ENCODE measurements at places on chromosomes 7 and 10.

DNA sequence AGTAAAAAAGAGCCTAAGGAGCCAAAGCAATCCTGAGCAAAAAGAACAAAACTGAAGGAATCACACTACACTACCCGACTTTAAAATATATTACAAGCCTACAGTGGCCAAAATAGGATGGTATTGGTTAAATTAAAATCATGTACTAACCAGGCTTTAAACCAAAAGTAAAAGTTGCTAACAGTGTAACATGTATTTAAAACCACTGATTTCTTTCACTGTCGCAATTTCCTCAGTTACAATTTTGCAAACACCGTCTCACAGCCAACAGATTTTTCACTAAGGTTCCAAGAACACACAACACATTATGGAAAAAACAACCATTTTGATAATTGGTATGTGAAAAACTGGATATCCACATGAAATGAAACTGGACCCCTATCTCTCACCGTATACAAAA is 74.0 kb downstream of the JMJD1C start:
- peak overlapping the region; percentile 37 for H3K4me3 ChIP-seq
- H3K4me1 ChIP-seq: peaks cover 33% of the 10 kb centered on the region
- peaks cover 5% of the 10 kb centered on the region for H3K36me3 ChIP-seq
- no peak overlapping the region for H3K27ac ChIP-seq

- no peak overlapping the region for H3K4me3 ChIP-seq
- peak overlapping the region; percentile 5 for H3K27ac ChIP-seq
- no peak for DNase-seq
- peaks cover 9% of the 10 kb centered on the region for H3K36me3 ChIP-seq
These were observed 205.2 kb downstream of the SFMBT2 start for GRCh38 chr10:7205656-7206055.

- DNase-seq: no peak
- no peaks in the 10 kb centered on the region for H3K36me3 ChIP-seq
- H3K4me1 ChIP-seq: no peaks in the 10 kb centered on the region
- H3K27ac ChIP-seq: no peak overlapping the region
- peaks cover 25% of the 10 kb centered on the region for H3K27me3 ChIP-seq
These were observed 84.4 kb upstream of the SHH start for GRCh38 chr7:155896531-155897263.

- no peaks in the 10 kb centered on the region for H3K27me3 ChIP-seq
- H3K36me3 ChIP-seq: no peaks in the 10 kb centered on the region
- DNase-seq: no peak
- no peak overlapping the region for H3K27ac ChIP-seq
These were observed 226.4 kb downstream of the MAGI2 start for GRCh38 chr7:79227044-79227443.

GRCh38 chr7:51518646-51519045 is 202.0 kb upstream of the COBL start:
- DNase-seq: no peak
- H3K4me1 ChIP-seq: no peaks in the 10 kb centered on the region
- no peaks in the 10 kb centered on the region for H3K36me3 ChIP-seq
- no peak overlapping the region for H3K27ac ChIP-seq

- DNase-seq: no peak
- H3K27me3 ChIP-seq: peaks cover 21% of the 10 kb centered on the region
- H3K36me3 ChIP-seq: peaks cover 5% of the 10 kb centered on the region
- no peak overlapping the region for H3K27ac ChIP-seq
- no peak overlapping the region for H3K4me3 ChIP-seq
These were observed 79.1 kb downstream of the USP6NL start for GRCh38 chr10:11532306-11532705.

- H3K4me3 ChIP-seq: no peak overlapping the region
- H3K36me3 ChIP-seq: no peaks in the 10 kb centered on the region
- H3K4me1 ChIP-seq: no peaks in the 10 kb centered on the region
- H3K27me3 ChIP-seq: peaks cover 50% of the 10 kb centered on the region
These were observed 34.5 kb upstream of the LYZL1 start for GRCh38 chr10:29254123-29255046.

GRCh38 chr7:150381785-150382122 is 2.6 kb downstream of the ZNF775 start:
- H3K27ac ChIP-seq: no peak overlapping the region
- H3K4me1 ChIP-seq: peaks cover 22% of the 10 kb centered on the region
- DNase-seq: no peak
- H3K27me3 ChIP-seq: no peaks in the 10 kb centered on the region
- H3K36me3 ChIP-seq: no peaks in the 10 kb centered on the region
- no peak overlapping the region for H3K4me3 ChIP-seq

DNA sequence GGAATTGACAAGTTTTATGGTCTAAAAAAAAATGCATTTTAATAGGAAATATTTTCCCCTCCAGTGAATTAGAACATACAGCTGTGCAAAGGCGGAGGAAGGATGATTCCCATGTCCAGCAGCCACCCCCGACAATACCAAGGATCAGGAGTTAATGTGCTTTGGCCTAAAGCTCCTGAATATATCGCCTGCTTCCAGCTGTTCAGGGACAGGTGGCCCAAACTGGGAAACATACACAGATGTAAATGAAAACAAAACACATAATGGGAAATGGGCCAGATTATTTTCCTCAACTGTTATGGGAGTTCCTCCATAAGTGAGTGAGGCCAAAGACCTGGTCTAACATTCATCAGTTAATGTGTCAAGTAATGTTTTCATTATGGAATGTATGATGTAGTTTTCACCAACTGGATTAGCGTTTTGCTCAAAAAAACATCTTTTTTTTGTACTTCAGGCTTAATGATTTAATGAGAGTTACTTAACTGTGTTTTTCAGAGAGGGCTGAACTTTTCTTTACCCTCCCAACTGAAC is 55.1 kb upstream of the LAMB1 start:
- no peak for DNase-seq
- H3K36me3 ChIP-seq: no peaks in the 10 kb centered on the region
- no peak overlapping the region for H3K4me3 ChIP-seq
- no peak overlapping the region for H3K27ac ChIP-seq
- no peaks in the 10 kb centered on the region for H3K4me1 ChIP-seq

DNA sequence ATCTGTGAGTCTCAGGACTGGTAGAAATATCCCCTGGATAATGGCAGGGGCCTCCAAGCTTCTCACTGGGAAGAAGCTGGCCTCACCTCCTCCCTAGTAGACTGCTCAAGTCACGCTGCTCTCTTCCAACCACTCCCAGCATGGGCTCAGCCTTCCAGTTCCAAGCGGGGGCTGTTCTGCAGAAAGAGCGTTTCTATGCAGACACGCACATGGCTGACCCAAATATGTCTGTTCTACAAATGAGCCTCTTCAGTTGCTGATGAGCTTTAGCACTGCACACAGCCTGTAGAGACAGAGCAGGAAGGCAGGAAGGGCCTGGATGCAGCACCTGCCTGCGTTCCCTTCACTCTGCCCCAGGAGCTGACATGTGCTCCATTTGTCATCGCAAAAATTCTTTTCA is 523.9 kb upstream of the MGMT start:
- no peak overlapping the region for H3K4me3 ChIP-seq
- DNase-seq: no peak
- peaks cover 9% of the 10 kb centered on the region for H3K27me3 ChIP-seq

- H3K36me3 ChIP-seq: no peaks in the 10 kb centered on the region
- H3K4me1 ChIP-seq: no peaks in the 10 kb centered on the region
- H3K4me3 ChIP-seq: no peak overlapping the region
- no peaks in the 10 kb centered on the region for H3K27me3 ChIP-seq
These were observed 437.1 kb downstream of the HTR7 start for GRCh38 chr10:90420637-90421318.

GRCh38 chr7:128666200-128666599 is 5.9 kb upstream of the GARIN1A start:
- no peak for DNase-seq
- no peaks in the 10 kb centered on the region for H3K4me1 ChIP-seq
- H3K27ac ChIP-seq: no peak overlapping the region
- no peak overlapping the region for H3K4me3 ChIP-seq
- no peaks in the 10 kb centered on the region for H3K27me3 ChIP-seq

GRCh38 chr7:84250452-84250851 is 55.9 kb upstream of the SEMA3A start:
- H3K4me1 ChIP-seq: no peaks in the 10 kb centered on the region
- H3K4me3 ChIP-seq: no peak overlapping the region
- DNase-seq: no peak
- no peaks in the 10 kb centered on the region for H3K36me3 ChIP-seq

GRCh38 chr7:96855139-96855538 is 145.5 kb upstream of the SEM1 start:
- no peak for DNase-seq
- H3K4me3 ChIP-seq: no peak overlapping the region
- no peak overlapping the region for H3K27ac ChIP-seq

GRCh38 chr10:30447125-30447799 is 13.3 kb downstream of the MAP3K8 start:
- no peak for DNase-seq
- no peak overlapping the region for H3K27ac ChIP-seq
- H3K4me3 ChIP-seq: no peak overlapping the region

DNA sequence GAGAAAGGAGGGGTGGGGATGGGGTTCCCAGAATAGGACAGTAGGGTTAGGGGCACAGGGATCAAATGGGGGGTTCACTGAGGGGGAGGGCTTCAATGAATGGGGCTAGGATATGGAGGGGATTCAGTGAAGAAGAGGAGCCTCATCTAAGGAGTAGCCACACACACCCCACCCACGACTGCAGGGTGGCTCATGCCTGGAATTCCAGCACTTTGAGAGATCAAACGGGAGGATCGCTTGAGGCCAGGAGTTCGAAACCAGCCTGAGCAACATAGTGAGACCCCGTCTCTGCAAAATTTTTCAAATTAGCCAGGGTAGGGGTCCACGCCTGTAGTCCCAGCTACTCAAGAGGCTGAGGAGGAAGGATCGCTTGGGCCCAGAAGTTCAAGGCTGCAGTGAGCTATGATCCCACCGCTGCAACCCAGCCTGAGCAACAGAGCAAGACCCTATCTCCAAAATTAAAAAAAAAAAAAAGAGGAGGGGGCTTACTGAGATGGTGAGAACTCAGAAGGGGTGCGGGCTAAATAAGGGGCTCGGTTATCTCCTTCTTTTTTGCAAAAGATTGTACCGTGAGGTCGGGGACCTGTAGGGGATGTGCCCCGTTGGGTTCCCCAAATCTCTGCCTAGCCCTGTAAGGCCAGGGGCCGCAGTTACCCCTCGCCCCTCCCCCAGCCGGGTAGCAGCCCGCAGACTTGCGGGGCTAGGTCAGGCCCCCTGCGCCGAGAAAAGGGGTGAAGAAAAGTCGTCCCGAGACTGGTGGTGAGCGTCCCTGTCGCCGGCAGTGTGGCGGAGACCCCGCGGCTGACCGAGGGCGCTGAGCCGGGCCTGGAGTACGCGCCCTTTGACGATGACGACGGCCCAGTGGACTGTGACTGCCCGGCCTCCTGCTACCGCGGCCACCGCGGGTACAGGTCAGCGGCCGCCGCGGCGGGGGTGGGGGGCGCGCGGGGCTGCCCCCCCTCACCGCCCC is 43.1 kb upstream of the HSPB1 start:
- peaks cover 57% of the 10 kb centered on the region for H3K27me3 ChIP-seq
- DNase-seq: no peak
- peak overlapping the region; percentile 45 for H3K4me3 ChIP-seq
- no peak overlapping the region for H3K27ac ChIP-seq
- H3K4me1 ChIP-seq: peaks cover 5% of the 10 kb centered on the region

DNA sequence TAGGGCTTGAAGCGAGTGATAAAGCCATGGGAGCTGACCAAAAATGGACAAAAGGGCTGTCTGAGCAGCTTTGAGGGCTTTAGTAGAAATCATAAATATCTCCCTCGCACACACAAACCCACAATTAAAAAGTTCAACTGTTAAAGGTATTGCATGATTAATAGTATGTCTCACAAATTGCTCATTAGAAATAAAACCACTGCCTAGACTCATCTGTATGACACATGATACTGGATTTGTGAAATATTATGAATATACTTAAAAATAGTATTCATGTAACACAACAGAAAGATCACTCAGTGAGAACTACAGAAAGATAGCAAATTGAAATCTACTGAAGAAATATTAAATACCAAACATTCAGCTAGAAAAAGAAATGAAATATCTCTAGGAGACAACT is 11.9 kb upstream of the PTPN12 start:
- no peaks in the 10 kb centered on the region for H3K36me3 ChIP-seq
- H3K4me1 ChIP-seq: no peaks in the 10 kb centered on the region
- no peak overlapping the region for H3K4me3 ChIP-seq
- no peak for DNase-seq

DNA sequence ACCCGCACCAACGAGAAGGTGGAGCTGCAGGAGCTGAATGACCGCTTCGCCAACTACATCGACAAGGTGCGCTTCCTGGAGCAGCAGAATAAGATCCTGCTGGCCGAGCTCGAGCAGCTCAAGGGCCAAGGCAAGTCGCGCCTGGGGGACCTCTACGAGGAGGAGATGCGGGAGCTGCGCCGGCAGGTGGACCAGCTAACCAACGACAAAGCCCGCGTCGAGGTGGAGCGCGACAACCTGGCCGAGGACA is 1.6 kb downstream of the VIM start:
- no peak for DNase-seq
- peaks cover 4% of the 10 kb centered on the region for H3K36me3 ChIP-seq
- H3K4me1 ChIP-seq: peaks cover 63% of the 10 kb centered on the region

- H3K27ac ChIP-seq: no peak overlapping the region
- no peaks in the 10 kb centered on the region for H3K36me3 ChIP-seq
- no peaks in the 10 kb centered on the region for H3K4me1 ChIP-seq
- H3K27me3 ChIP-seq: peaks cover 8% of the 10 kb centered on the region
These were observed 201.7 kb upstream of the PTN start for GRCh38 chr7:137545059-137545716.

DNA sequence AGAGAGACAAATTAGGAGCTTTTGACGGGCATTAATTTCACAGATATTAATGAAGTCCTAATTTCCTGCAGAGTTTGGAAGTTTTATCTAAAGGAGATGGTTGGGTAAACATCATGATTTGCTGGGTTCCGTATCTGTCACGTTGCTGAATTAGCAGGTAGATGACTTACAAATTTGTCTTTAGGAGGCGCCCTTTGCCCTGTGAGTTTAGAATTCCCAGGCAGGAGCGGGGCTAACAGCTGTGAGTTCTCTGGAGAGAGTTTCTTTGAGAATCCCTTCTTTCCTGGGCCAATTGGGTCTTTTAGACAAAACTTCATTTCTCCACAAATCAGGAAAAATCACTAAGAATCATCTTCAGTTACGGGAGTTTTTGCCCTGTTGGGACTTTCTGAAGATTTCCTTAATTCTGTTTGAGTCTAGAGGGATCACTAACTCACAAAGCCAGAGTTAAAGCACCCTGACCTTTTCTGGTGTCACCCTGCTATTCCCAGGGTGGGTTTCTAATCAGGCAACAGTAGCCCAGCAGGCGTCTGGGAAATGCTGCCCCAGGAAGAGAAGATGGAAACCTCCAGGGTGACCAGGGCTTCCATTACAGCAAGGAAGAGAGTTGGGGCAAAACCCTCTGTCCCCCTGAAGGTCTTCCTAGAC is 63.7 kb downstream of the PRKCQ start:
- H3K4me1 ChIP-seq: peaks cover 70% of the 10 kb centered on the region
- DNase-seq: no peak
- H3K36me3 ChIP-seq: peaks cover 12% of the 10 kb centered on the region
- peak overlapping the region; percentile 87 for H3K27ac ChIP-seq
- no peaks in the 10 kb centered on the region for H3K27me3 ChIP-seq

DNA sequence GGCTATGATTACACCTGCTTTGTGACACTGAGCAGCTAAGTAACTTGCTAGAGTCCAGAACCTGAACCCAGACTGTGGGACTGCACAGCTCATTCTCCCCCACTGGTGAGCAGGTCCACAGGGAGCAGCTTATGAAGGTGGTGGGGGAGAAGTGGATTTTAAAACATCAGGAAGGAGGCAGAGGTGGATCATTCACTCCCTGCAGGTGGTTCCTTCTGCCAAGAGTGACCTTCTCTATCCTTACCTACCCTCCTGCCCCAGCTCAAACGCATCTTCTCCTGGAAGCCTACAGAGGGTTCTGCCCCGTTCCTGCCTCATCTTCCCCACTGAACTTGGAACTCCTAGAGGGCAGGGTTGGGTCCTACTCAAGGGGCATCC is 539 bp upstream of the FAM241B start:
- peak overlapping the region; percentile 61 for H3K27ac ChIP-seq
- H3K4me1 ChIP-seq: peaks cover 6% of the 10 kb centered on the region
- H3K27me3 ChIP-seq: no peaks in the 10 kb centered on the region
- DNase-seq: no peak
- peak overlapping the region; percentile 80 for H3K4me3 ChIP-seq
